ENCODE measurements at places on chromosomes 12 and 14.

DNA sequence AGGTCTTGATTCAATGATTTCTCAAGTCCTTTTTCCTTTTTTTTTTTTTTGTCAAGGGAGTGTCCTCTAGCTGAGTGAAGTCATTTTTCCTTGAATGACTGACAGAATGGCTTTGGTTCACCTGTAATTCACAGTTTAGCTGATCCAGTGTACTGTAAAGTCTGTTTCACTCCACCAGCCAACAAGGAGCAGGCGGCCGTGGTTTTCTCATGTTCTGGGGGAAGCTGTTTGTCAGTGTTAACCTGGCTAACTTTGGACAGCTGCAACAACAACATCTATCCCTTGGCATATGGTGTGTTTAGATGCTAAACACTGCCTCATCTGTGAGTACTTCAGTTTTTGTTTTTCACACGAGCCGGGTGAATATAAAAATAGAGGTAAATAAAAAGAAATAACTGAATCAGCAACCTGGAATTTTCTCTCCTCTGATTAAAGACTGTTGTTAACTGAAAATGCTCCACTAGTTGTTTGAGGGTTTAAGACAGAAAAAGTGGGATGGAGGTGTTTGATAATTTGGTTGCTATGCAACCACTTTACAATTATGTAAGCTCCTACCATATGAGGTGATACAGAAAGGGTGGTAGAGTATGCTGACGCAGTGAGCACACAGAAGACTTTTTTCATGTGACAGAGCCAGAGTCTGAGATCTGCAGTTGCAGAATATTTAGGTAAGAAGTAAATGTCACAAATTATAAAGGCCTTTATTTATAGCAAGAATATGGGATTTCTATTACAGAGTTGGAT is 50.3 kb upstream of the SLC2A13 start:
- no peak for DNase-seq

GRCh38 chr12:52235001-52235764 is 2.1 kb downstream of the KRT7 start:
- no peak for DNase-seq

GRCh38 chr12:9829982-9830381 is 2.7 kb downstream of the KLRF1 start:
- DNase-seq: no peak

DNA sequence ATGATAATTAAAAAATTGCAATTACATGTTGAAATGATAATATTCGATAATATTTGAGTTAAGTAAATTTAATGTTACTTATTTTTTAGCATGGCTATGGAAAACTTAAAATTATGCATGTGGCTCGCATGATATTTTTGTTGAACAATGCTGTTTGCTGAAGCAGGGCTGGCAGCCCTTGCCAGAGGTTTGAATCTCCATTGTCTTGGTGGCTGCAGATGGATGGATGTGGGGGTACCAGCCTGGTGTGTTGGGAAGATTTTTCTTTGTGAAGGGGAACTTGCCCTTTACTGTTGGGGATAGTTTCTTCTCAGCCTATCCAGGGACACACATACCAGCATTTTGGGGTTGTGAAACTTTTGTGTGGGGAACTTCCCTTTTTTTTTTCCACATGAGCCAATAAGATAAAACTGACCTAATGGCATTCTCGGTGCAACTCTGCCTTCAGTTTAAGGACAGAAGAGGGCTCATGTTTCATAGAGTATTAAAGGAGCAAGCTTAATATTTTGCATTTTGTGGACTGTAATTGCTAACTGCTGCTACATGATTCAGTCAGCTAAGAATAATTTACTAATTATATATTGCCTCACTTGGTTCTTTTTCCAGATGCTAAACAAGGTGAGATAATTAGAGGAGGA is 8.8 kb downstream of the RASSF3 start:
- DNase-seq: peak; percentile 72

DNA sequence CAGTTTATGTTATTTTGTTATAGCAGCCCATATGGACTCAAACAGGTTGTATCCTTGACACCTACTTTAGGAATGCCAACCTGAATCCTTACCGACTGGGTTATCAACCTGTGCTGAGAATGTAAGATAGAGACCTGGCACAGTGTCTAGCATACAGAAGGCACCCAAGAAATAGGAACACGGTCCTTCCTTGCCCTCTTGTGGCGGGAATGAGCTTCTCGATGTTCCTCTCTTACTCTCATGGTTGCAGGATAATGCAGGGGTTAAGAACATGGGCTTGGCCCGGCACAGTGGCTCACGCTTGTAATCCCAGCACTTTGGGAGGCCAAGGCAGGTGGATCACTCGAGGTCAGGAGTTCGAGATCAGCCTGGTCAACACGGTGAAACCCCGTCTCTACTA is 6.5 kb downstream of the C12orf43 start:
- peak; percentile 6 for DNase-seq

DNA sequence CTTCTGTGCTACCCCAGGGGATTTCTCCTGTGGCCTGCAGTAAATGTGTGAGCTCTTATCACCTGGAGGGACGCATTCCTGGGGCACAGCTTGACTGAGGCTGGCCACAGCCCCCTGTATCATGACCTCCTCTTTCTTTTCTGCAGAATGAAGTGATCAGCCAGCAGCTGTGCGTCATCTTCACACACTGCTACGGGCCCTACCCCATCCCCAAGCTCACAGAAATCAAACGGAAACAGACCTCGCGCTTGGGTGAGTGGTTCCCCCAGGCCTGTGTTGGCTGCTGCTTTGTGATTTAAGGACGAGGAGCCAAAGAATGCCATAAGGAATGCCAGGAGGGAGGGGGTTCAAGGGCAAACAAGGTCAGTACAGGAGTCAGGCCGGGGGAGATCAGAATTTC is 50.5 kb upstream of the PWP1 start:
- DNase-seq: no peak

- no peak for DNase-seq
These were observed 44.6 kb upstream of the KRAS start for GRCh38 chr12:25295361-25295760.

GRCh38 chr12:19841451-19841850 is 402.2 kb downstream of the AEBP2 start:
- DNase-seq: no peak

DNA sequence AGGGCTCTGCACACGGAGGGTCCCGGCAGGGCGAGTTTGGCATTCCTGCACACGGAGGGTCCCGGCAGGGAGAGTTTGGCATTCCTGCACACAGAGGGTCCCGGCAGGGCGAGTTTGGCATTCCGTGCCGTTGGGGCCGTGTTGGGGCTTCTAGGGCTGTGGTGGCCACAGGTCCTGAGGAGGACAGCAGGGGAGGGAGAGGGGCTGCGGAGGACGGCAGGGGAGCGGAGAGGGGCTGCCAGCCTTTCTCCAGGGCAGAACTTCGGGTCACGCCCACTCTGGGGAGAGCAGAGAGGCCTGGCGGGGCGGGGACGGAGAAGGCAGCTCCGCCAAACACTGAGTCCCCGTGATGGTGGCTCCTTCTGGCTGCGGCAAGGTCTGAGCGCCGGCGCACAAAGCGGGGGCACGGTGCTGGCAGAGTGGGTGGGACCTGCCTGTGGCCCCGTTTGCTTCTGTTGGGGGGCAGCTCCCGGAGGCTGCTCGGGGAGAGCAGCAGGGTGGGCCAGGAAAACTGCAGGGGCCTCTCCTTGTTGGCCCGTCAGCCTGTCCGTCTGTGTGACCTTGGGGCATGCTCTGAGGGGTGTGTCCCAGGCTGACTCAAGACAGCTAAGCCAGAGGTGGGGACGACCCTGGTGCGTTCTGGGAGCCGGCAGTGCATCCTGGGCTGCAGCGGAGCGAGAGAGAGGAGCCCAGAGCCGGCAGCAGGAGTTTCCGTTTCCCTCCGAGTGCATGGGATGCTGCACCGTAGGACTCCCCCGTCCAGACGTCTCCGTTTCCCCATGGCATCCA is 60.2 kb downstream of the LRCOL1 start:
- no peak for DNase-seq

GRCh38 chr14:39812532-39813320 is 380.5 kb upstream of the FBXO33 start:
- peak; percentile 10 for DNase-seq

Data from fibroblast of skin of left quadriceps (primary cell).